Activated T-helper 2 cell treated with anti-CD3 and anti-CD28 coated beads, Interferon-gamma antibody, Interleukin-2, Interleukin-4, amounts not matched to agents 10 μg/mL and 5 μg/mL and 100 μg/mL, durations not matched to agents 14 hours and 24 hours and 36 hours (primary cell): ENCODE measurements at places on chromosomes 7 and 10.

DNA sequence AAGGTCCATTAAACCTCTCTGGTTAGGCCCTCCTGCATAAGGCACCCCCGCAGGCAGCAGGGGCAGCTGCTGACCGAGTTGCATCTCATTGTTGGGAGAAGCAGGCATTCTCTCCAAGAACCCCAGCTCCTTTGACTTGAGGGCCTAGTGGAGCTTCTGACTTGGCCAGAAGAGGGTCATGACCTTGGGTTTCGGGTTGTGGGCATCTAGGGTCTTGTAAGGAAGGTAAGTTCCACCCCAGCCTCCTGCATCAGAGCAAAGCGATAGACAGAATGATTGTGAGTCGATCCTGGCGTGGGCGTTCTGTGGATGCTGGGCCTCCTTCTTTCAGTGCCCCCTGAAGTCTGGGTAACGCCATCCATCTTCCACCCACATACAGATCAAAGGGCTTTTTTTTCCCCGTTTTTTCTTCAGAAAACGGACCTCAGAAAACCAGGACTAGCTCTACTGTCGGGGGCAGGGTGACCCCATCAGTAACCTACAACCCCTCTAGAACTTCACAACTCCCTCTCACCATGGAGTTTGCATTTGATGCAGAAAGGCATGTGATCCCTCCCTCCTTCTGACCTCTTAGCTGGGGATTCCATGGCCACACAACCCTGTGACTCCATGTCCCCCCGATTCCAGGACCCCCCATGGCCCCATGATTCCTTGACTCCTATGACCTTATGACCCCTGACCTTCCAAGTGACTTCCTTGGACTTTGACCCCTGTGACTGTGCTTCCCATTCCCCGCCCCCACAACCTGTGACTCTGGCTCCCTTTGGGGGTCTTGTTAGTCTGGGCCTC is 3.0 kb downstream of the SEMA4G start:
- no peak for DNase-seq

DNA sequence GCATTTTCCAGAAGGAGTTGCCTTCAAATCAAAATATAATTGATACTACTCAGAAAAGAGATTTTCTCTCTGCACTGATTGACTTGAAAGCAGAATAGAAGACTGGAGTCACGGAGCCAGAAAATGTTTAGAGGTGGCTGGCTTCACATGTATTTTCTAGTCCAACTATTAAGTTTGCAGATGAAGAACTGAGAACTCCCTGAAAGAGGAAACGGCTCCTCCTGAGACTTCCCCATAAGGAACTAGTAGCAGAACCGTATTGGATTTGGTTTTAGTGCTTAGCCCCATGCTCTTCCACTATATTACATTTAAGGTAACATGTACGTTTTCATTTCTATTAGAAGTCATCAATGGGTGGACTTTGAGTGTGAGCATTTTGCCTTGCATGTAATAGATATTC is 946.3 kb downstream of the CNTNAP2 start:
- DNase-seq, result no peak

- no peak for DNase-seq
These were observed 64.9 kb downstream of the ZNF92 start for GRCh38 chr7:65438598-65438997.

DNA sequence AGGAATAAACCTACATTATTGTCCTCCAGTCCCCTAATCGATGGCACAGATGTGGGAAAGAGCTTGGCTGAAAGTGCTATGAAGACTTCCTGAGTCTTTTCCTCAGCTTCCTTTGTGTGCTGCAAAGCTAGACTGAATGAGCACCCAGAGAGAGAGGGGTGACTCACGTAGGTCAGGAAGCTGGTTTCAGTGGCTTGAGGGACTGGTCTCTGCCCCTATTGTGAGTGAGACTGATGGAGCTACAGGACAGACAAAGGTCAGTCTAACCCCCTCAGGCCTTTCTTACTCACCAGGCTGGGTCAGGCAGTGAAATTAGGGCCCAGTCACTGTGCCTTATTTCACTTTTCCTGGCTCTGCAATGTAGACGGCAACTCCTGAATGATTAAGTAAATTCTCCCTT is 171.1 kb upstream of the GRB10 start:
- no peak for DNase-seq

DNA sequence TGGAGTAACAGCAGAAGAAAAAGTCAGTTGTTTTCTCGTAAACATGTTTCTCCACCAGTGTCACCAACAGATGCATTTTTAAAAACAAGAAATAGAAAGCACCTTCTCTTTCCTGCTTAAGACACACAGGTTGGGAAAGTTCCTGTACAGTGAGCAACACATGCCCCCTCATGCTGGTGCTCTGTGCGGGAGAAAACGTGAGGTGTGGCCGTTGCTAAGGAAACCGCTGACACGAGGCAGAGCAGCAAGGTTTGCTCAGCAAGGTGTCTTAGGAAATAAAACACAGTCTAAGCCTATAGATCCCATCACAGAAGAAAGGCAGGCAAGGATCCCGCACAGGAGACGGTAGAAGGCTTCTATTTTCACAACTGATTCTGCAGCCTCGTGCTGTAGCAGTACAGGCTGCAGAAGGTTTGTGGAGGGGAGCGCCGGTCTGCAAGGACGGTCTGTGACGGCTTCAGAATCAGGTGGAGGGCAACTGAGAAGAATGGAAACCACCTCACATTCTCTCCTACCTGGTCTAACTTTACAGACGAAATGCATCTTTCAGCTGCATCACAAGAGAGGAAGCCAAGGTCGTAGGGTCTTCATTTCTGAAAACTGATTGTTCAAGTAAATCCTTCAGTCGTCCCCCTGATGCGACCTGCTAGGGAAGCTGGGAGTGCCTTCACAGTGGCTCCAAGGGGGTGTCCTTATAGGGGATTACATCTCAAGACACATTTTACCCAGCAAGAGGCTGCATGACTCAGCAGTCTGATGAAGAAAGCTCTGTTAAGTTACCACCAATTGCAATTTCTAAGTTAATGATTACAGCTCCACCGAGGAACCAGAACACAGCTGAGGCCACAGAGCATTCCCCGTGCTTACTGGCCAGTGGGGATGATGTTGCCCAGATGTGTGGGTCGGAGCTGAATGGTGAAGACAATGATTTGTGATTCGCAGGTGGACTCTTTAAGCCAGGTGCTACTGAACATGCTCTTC is 150.7 kb upstream of the KLF14 start:
- no peak for DNase-seq

GRCh38 chr10:83122336-83122735 is 1017.0 kb upstream of the GHITM start:
- DNase-seq, result no peak

- no peak for DNase-seq
These were observed 116.7 kb downstream of the TNS3 start for GRCh38 chr7:47465191-47465590.

- DNase-seq, result no peak
These were observed 2.2 kb downstream of the MRC1 start for GRCh38 chr10:17811146-17811865.

GRCh38 chr10:52121688-52122087 is 192.4 kb upstream of the DKK1 start:
- no peak for DNase-seq

- DNase-seq, result no peak
These were observed 20.9 kb downstream of the GPR146 start for GRCh38 chr7:1065263-1065584.

- no peak for DNase-seq
These were observed 80.4 kb downstream of the CLEC2L start for GRCh38 chr7:139603896-139604295.

DNA sequence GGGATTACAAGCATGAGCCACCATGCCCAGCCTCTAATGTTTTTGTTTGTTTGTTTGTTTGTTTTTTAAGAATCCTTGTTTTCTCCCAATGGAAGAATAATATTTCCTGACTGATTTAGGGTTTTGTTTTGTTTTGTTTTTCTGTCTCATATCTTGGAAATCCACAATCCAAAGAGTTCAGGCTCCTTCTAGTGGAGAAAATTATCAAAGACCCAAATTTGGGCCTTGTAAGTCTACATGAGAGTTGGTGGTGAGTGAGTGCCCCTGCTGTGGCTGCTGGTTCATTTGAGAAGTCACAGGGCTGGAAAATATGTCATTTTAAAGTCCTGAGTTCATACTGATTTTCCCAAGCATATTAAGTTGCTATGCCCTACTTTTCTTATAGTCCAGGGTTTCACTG is 33.5 kb upstream of the KLHL7 start:
- no peak for DNase-seq

DNA sequence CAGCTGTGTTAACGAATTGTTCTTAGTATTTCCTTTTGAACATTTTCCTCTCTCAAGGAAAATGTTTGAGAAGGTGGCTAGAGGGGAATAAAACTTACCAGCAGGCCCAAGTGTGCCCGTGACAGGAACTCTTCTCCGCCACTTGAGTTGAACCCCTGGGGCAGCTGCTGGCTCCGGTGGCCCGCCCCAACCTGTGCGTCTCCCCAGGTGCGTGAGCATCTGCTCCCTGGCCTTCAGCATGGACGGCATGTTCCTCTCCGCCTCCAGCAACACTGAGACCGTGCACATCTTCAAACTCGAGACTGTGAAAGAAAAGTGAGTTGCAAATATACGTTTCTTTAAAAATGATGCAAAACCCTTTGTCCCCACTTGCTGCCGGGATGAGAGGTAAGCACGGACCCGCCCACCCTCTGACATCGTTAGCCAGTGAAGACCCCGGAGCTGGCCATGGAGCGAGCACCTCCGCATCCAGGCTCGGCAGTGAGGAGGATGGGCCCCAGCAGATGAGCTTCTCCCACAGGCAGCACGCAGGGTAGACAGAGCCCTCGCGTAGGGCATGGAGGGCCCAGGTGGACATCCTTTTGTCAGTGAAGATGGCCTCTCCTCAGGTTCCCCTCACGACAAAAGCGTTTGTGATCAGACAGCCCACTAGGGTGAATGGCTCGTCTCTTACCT is 35.7 kb downstream of the WIPI2 start:
- DNase-seq, result no peak

DNA sequence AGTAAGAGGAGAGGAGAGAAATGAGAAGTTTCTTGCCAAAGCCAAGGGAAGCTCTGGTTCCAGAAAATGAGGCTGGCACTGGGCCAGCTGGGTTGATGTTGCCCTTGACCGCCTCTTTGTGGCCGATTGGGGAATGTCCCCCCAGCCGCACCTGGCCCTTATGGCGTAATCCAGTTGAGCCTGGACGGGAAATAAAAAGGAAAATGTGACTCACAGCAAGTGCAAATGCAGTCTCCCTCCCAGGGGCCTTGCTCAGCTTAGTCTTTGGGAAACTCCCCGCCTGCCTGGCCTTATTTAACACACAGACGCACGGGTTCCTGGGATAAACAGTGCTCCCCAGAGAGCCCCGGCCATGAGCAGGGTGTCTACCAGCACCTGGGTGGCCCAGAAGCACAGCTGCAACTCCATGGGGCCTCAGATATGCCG is 174.8 kb downstream of the KIAA1217 start:
- DNase-seq, result peak; percentile 9

- no peak for DNase-seq
These were observed 386.0 kb downstream of the HGF start for GRCh38 chr7:81383846-81384245.

GRCh38 chr7:112571852-112572607 is 91.2 kb downstream of the LSMEM1 start:
- no peak for DNase-seq

- no peak for DNase-seq
These were observed 267.5 kb downstream of the GATA3 start for GRCh38 chr10:8321990-8322389.

DNA sequence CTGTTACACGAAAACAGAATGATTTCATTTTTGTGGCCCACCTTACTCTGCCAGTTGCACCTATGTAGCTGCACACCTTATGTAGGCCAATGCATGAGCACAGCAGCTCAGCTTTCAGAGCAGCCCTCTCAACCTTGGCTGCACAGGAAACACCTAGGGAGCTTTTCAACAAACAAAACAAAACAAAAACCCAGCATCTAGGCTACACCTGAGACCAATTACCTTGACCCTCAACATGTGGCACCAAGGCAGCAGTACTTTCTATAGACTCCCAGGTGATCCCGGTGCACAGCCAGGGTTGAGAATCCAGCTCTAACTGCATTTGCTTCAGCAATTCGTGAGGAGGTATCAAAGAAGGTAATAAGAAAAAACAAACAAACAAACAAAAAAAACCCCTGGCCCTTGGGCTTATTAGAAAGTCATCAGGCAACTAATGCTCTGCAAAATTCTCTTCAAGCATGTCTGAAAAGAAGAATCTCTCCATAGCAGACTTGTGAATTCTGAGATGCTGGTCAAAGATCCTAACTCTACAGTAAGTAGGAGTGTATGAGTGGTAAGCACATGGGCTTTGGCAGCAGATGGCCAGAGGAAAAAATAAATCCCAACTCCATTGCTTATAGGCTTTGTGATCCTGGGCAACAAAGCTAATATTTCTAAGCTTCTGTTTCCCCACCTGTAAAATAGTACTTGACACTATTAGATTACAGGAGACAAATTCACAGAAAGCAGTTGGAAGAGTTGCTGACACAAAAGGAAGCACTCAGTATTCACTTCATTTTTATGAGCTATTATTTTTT is 113.4 kb upstream of the NOBOX start:
- no peak for DNase-seq

DNA sequence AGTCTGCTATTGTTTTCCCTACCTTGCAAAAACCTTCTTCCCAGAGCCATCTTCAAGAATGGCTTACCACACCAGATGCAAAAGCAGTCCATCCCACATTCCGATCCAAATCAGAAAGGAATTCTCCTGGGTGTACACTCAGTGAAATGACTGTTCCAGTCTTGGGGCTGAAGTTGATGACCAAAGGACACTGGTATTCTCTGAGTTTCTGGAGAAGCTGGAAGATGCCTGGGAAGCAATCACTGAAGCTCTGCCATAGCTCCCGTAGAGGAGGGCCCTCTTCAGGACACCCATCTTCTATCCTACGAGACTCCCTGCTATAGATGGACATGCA is 155.7 kb downstream of the LCOR start:
- DNase-seq, result no peak

DNA sequence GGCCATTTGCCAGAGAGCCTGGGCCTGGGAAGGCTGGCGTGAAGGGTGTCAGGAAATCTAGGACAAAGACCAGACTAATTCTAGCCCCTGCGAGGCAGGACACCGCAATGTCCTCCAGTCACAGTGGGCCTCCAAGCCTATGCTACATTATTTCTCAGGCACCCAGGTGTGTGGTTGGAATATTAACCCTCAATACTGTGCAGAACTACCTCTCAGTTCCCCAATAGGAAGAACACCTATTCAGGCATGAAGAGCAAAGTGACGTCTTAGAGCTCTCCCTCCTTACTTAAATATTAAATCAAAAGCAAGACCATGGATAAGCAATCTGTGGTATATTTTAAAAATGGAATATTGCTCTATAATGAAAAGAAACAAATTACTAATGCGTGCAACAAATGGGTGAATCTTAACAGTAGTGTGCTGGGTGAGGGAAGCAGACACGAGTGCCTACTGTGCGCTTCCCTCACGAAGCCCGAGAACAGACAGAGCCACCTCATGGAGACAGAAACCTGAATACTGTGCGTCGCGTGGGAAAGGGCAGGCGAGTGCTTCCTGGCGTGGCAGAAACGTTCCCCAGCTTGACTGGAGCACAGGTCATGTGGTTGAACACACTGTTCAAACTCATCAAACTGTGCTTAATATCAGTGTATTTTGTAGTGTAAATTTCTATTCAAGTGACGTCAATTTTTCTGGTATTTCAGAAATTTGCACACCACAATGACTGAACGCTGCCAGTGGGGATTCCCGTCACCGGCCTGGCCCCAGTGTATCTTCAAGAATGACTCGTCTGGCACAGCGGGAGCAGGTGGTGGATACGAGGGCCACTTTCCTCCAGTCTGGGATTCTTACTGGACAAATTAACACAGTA is 15.5 kb upstream of the PTPRN2 start:
- DNase-seq, result no peak

GRCh38 chr7:45088821-45089340 is at the start of gene NACAD:
NACAD (minus strand) TSS chr7:45088969; CDS start chr7:45088894, 75 bp downstream.
- DNase-seq, result no peak

GRCh38 chr10:77458986-77459590 is 178.5 kb downstream of the KCNMA1 start:
- no peak for DNase-seq
